Activated B cell treated with CpG ODN at 0.5 μM for 24 hours (primary cell): ENCODE measurements at places on chromosomes 4 and X. TPM values are rescaled to one million over a fixed set of nuclear protein-coding genes. Genes with fewer than 3 reads are reported as not detected.

DNA sequence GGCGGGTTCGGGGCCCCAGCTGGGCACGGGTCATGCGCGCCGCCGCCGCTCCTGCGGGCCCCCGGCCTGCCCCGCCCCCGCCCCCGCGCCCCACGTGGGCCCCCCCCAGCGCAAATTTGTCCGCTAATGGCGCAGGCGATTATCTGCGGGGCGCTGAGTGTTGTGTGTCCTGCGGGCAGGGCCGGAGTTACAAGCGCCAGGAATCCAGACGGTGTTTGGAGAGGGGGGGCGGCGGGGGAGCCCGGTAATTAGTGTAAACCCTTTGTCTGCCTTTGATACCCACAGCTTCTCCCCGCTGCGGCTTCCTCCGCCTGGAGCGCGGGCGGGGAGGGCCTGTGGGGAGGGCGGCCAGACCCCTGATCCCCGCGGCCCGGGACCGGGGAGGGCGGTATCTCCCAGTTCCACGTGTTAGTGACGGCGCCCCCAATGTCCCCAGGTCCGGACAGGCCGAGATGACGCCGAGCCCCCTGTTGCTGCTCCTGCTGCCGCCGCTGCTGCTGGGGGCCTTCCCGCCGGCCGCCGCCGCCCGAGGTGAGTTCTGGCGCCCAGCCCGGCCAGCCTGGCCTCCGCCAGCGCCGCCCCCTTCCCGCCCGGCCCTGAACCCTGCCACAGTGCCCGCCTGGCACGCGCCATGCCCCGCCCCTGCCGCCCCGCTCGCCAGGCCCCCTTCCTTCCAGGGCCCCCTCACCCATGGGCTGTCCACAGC, 761 bp downstream of the FGFRL1 start:
- DNase-seq, result no peak

DNA sequence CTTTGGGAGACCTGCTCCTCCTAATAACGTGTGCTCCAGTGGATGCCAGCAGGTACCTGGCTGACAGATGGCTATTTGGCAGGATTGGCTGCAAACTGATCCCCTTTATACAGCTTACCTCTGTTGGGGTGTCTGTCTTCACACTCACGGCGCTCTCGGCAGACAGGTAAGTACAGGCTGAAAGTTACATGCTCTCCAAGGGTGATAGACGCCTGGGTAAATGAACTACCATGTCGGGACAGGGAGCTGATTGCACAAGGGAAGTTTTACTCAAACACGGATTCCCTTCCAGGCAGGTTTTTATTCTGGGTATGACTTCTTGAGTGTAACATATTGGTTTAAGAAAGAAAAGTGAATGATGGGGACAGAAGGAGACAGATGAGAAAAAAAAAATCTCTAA, 836 bp downstream of the GRPR start:
- no peak for DNase-seq

GRCh38 chr4:5757091-5757490, 46.1 kb downstream of the EVC start:
- no peak for DNase-seq

DNA sequence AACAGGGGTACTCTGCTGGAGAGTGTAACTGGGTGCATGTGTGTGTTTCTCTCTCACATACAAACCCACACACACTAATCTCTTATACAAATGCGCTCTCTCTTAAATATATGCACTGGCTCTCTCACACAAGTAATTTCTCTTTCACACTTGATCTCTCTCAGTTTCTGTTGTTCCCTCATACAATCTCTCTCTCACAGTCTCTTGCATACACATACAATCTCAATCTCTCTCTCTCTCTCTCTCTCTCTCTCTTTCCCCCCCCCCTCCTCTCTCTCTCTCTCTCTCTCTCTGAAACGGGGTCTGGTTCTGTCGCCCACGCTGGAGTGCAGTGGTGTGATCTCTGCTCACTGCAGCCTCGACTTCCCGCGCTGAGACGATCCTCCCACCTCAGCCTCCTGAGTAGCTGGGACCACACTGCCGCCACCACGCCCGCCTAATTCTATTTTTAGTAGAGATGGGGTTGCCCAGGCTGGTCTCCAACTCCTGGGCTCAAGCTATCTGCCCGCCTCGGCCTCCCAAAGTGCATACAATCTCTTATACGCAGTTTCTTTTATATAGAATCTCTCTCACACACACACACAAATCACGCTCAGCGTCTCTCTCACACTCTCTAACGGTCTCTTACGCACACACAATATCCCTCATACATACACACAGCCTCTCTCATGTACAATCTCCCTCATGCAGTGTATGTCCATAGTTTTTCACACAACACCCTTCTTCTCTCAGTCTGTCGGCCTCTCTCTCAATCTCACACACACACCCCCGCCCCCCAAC, 518 bp upstream of the FAM241A start:
- no peak for DNase-seq

DNA sequence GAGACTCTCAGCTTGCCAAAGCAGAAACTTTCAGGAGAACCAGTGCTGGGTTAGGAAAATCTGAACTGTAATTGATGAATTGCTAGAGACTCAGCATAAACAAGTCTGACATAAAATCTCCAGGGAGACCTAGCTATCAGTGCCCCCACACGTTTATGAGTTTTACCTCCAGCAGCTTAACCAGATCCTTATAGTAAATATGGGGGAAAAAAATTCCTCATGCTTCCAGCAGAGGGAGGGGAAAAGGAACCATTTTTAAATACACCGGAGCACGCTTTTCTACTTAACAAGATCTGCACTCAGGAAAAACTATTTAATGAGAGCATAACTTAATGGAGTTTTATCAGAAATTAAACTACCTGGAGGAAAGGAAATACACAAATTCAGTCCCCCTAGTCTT, 1040.7 kb upstream of the INTU start:
- no peak for DNase-seq

GRCh38 chr4:169774466-169775445, 17.0 kb upstream of the HPF1 start:
- DNase-seq, result peak; percentile 22

- DNase-seq, result no peak
These were observed 315.7 kb downstream of the HNRNPD start for GRCh38 chr4:82057990-82058544.

DNA sequence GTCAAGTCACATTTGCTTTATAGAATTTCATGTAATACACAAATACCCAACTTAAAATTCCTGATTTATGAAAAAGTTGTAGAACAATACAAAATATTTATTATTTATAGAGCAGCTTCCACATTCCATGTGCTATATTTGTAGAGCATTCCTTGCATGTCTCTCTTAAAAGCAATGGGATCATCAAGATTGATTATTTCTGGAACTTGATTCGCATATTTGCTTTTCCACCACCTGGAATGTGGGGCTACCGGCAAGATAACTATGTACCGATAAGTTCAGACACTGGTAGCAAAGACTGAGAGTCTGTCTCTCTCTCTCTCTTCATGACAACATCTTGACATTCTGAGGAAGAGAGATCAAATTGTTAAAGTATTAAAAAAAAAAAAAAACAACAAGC, 59.3 kb downstream of the MAPK10 start:
- no peak for DNase-seq

DNA sequence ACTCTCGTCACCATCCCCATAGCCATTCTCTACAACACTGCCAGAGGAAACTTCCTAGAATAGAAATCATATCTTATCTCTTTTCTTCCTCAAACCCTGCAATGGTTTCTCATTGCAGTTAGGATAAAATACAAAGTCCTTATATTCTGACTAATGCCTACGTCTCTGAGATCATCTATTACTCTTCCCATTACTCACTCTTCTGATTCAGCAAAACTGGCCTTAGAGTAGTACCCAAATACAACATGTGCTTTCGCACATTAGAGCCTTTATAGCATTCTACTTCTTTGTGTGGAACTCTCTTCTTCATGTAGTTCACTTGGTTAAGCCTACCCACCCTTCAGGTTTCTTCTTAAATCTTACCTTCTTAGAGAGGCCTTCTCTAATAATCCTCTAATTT, 28.0 kb downstream of the LHFPL1 start:
- no peak for DNase-seq

GRCh38 chr4:145756244-145756643, 76.3 kb downstream of the C4orf51 start:
- DNase-seq, result no peak

DNA sequence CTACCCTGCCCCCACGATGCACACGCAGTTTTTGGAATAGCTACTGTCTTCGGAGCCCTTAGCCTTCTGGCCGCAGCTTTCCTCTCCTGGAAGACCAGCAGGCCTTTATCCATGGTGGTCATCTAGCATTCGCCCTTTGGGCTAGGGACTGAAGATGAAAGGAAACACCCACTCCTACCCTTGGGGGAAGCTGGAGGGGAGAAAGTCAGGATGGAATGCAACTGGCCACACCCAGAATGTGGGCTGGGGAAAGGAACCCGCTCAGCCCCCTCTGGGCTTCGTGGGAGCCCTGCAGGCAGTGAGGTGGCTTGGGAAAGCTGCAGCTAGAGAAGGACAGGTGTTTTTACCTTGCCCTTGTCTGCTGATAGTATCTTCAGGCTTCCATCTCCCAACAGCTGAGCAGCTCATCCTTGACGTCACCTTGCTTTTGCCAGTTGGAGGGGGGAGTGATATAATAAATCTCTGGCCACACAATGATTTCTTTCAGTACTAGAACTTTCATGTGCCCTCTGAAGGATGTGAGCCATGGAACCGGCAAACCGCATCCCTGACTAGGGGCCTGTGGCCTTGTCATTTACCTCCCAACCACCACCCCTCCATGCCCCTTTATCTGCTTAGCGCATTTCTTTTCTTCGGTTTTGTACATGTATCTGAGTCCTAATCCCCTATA, 59.0 kb downstream of the ELF4 start:
- no peak for DNase-seq

- DNase-seq, result no peak
These were observed 131.2 kb downstream of the ZNF518B start for GRCh38 chr4:10326075-10326474.

ABCG2 gene
- 0.13 and 0.20 TPM in 2 replicates for total RNA-seq

CD40LG gene
- total RNA-seq, result not detected in 2 replicates

BCORL1 gene
- 8.0 and 8.2 TPM in 2 replicates for total RNA-seq

PLP1 gene
- not detected in 2 replicates for total RNA-seq

CCDC110 gene
- 0.33 and 0.71 TPM in 2 replicates for total RNA-seq

PPID gene
- total RNA-seq, result 28.5 and 29.8 TPM in 2 replicates

BEX1 gene
- total RNA-seq, result 0.84 TPM in 1 of 2 replicates, not detected in the other

ARMCX2 gene
- total RNA-seq, result 8.3 and 11.2 TPM in 2 replicates

ZFP92 gene
- total RNA-seq, result 1.5 and 1.6 TPM in 2 replicates

ASIC5 gene
- total RNA-seq, result not detected in 2 replicates

MAGEC2 gene
- total RNA-seq, result not detected in 2 replicates
